Activated CD4-positive, alpha-beta T cell treated with anti-CD3 and anti-CD28 coated beads for 36 hours (primary cell): ENCODE measurements at places on chromosomes 7 and 10. TPM values are rescaled to one million over a fixed set of nuclear protein-coding genes. Genes with fewer than 3 reads are reported as not detected.
A peak's percentile ranks its signal among the peaks of the same experiment; 100 is the strongest.

TECTB gene
- total RNA-seq: not detected

GNAT3 gene
- total RNA-seq: not detected

UPK3B gene
- total RNA-seq: 0.46 TPM

GRCh38 chr7:45955286-45955685 lies 34.2 kb upstream of the IGFBP3 start:
- H3K27me3 ChIP-seq: no peaks in the 10 kb centered on the region
- H3K36me3 ChIP-seq: peaks cover 6% of the 10 kb centered on the region
- no peak for DNase-seq
- no peak overlapping the region for H3K4me3 ChIP-seq

DNA sequence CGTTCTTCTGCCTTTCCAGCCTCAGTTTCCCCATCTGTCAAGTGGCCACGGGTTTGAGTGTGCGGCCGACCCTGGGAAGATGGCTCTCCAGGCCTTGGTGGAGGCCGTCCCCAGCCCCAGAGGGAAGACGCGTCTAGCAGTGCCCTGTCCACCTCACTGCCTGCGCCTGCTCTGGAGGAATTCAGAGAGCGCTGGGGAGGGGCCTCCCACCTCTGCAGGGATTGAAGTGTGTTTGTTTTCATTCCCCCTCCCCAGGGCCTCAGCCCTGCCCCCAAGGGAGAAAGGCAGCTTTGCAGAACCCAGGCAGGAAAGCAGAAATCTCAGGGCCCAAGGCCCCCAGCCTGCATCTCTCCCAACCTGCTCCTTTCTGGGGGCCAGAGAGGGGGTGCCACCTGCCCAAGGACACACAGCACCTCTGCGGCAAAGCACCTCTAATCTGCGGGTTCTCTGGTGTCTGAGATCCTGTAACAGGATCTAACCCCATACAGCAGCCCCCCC lies 91.0 kb downstream of the MICALL2 start:
- no peak overlapping the region for H3K27ac ChIP-seq
- H3K4me3 ChIP-seq: no peak overlapping the region
- H3K27me3 ChIP-seq: peaks cover 40% of the 10 kb centered on the region
- no peak for DNase-seq

- no peaks in the 10 kb centered on the region for H3K4me1 ChIP-seq
- no peak overlapping the region for H3K27ac ChIP-seq
- peaks cover 8% of the 10 kb centered on the region for H3K27me3 ChIP-seq
- DNase-seq: no peak
- H3K4me3 ChIP-seq: no peak overlapping the region
- no peaks in the 10 kb centered on the region for H3K36me3 ChIP-seq
Measured at GRCh38 chr7:144074374-144074773, 4.8 kb downstream of the OR2A25 start.

DNA sequence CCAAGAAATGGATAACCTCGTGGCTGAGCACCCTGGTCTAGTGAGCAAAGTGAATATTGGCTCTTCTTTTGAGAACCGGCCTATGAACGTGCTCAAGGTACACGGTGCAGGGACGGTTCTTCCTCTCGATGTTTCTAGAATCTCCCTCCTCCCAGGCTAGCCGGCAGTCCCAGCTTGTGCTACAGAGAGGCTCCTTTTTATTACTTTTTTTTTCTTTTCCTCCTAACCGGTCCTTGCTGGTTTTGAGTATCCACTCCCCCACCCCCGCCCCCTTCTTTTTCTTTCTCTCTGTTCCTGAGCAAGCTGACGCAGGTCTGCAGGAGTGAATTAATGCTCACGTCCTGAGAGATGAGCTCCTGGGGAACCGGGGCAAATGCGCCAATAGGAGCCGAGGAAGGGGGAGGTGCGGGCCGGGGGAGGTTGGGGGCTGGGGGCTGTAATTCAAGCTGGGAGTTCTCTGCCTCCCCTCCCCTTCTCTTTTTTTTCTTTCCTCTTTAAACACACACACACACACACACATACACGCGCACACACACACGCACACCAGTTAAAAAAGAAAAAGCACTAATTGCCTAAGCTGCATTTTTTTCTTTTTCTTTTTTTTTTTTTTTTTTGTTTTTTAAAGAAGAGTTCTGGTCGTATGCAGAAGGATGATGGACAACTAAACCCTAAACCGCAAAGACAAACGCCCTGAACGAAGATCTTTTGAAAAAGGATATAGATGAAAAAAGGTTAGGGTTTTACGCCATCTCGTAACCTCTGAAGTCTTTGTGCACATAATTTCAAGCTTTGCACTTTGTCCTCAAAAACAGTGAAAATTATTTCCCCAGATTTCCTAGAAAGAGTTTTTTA lies 6.6 kb downstream of the CPA2 start:
- peaks cover 4% of the 10 kb centered on the region for H3K27me3 ChIP-seq
- DNase-seq: peak; percentile 39
- H3K36me3 ChIP-seq: no peaks in the 10 kb centered on the region
- peak overlapping the region; percentile 34 for H3K4me3 ChIP-seq
- peak overlapping the region; percentile 49 for H3K27ac ChIP-seq

GRCh38 chr7:102444961-102445673 lies 11.7 kb downstream of the ORAI2 start:
- no peak overlapping the region for H3K4me3 ChIP-seq
- H3K27ac ChIP-seq: no peak overlapping the region
- H3K4me1 ChIP-seq: no peaks in the 10 kb centered on the region

- no peak overlapping the region for H3K4me3 ChIP-seq
- no peak overlapping the region for H3K27ac ChIP-seq
- no peaks in the 10 kb centered on the region for H3K36me3 ChIP-seq
Measured at GRCh38 chr10:107502229-107502985, 337.9 kb upstream of the SORCS1 start.

DNA sequence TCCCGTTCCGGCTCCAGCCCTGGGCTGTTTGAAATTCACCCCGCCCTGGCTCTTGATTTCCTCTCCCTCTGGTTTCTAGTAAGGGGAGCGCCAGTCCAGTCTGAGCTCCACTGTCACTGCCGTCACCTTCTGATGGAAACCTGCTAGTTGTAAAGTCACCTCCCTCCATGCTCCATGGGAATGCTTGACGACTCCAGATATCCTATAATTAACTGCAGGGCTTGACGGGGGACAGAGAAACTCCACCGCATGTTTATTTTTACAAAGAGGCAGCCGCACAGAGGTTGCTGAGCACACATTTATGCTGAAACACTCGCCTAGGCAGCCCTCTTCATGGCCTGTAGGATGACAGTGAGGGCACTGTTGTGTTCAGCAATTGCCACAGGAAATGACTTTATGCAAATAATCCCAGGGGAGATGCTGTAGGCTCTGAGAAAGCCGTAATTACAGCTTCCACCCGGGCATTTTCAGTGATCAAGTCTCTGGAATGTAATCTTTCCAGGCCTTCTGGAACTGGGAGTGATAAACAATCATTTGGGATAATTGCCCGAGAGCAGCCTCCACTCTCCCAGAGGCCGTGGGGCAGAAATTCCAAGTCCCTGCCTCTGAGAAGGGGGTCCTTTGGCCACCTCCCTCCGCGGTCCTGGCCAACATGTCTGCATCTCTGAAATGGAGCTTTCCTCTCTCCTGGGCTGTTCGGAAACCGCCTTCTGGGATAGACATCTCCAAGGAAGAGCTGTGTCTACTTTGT lies 300.5 kb downstream of the KLF6 start:
- no peak overlapping the region for H3K4me3 ChIP-seq
- H3K27ac ChIP-seq: no peak overlapping the region
- no peak for DNase-seq
- H3K4me1 ChIP-seq: peaks cover 34% of the 10 kb centered on the region

DNA sequence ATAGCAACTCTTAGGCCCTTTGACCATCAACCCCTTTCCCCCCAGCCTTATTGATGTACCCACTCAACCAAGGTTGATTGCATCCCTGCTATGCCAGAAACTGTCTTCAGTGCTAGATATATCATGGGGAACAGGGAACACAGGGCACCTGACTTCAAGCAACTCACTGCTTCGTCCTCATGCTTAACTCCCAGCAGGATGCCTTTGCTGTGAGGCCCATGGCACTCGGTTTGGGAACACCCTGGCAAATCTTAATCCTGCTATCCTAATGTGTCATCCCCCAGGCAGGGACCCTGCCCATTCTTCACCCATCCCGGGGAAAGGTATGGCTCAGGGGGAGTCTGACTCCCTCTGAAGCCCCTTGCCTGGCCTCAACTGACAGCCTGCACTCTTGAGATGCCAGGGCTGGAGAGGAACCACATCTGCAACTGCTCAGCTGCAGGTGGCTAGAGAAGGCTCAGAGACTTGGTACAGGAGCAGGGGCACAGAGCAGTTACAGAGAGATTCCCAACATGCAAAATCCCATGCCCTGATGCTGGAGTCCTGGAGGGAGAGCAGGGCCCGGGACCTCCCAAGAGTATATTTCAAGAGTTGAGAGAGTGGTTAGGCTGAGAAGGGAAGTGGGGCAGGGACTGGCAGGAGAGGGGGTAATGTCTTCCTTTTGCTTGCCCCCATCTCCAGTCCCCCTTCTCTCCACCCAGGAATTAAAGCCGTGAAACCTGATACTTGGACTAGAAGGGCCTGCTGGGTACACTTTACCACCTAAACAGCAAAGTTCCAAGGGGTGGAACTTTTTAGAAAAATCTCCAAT lies 2.4 kb upstream of the UNC5B start:
- DNase-seq: no peak
- H3K36me3 ChIP-seq: no peaks in the 10 kb centered on the region
- H3K4me3 ChIP-seq: no peak overlapping the region

- no peak overlapping the region for H3K27ac ChIP-seq
- H3K4me3 ChIP-seq: no peak overlapping the region
- H3K36me3 ChIP-seq: no peaks in the 10 kb centered on the region
Measured at GRCh38 chr10:103514244-103514643, 20.7 kb downstream of the NEURL1 start.

- no peak overlapping the region for H3K27ac ChIP-seq
- H3K4me3 ChIP-seq: no peak overlapping the region
- DNase-seq: no peak
Measured at GRCh38 chr7:107162475-107162874, 6.3 kb upstream of the HBP1 start.

- no peaks in the 10 kb centered on the region for H3K36me3 ChIP-seq
- H3K27ac ChIP-seq: no peak overlapping the region
- peaks cover 4% of the 10 kb centered on the region for H3K27me3 ChIP-seq
- DNase-seq: no peak
- no peak overlapping the region for H3K4me3 ChIP-seq
- no peaks in the 10 kb centered on the region for H3K4me1 ChIP-seq
Measured at GRCh38 chr7:48118041-48118440, 29.0 kb downstream of the UPP1 start.

GRCh38 chr10:124072541-124072940 lies 20.9 kb downstream of the CHST15 start:
- no peak overlapping the region for H3K4me3 ChIP-seq
- no peaks in the 10 kb centered on the region for H3K36me3 ChIP-seq
- peaks cover 5% of the 10 kb centered on the region for H3K27me3 ChIP-seq
- H3K27ac ChIP-seq: no peak overlapping the region
- peaks cover 4% of the 10 kb centered on the region for H3K4me1 ChIP-seq

- peaks cover 30% of the 10 kb centered on the region for H3K4me1 ChIP-seq
- peaks cover 73% of the 10 kb centered on the region for H3K36me3 ChIP-seq
- H3K27me3 ChIP-seq: no peaks in the 10 kb centered on the region
- H3K27ac ChIP-seq: peak overlapping the region; percentile 80
Measured at GRCh38 chr10:38025283-38025682, 14.8 kb downstream of the ZNF33A start.
